NCI-H774 (cell line): ENCODE measurements at places on chromosomes 6 and 20.
A peak's percentile ranks its signal among the peaks of the same experiment; 100 is the strongest.

DNA sequence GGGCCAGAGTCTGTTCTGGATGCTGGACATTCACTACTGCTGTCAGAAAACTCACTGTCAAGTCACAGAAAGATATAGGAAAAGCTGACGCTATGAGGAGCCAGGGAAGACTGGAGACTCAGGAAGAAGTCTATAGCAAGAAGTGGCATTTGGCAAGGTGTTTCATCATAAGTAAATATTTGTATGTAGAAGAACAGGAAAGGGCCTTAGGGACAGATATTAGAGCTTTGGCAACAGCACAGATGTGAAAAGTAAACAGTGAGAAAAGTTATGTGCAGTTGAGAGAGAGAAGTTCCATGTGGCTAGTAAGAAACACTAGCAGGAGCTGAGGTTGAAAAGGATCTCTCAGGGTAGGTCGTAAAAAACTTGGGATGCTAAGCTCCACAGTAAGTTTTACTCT is 868.9 kb downstream of the PHF3 start:
- no peak for DNase-seq

- no peak for DNase-seq
Observed at GRCh38 chr6:16267428-16268263, 29.3 kb downstream of the GMPR start.

GRCh38 chr6:35737413-35738211 is 780 bp downstream of the ARMC12 start:
- DNase-seq, result peak; percentile 40

DNA sequence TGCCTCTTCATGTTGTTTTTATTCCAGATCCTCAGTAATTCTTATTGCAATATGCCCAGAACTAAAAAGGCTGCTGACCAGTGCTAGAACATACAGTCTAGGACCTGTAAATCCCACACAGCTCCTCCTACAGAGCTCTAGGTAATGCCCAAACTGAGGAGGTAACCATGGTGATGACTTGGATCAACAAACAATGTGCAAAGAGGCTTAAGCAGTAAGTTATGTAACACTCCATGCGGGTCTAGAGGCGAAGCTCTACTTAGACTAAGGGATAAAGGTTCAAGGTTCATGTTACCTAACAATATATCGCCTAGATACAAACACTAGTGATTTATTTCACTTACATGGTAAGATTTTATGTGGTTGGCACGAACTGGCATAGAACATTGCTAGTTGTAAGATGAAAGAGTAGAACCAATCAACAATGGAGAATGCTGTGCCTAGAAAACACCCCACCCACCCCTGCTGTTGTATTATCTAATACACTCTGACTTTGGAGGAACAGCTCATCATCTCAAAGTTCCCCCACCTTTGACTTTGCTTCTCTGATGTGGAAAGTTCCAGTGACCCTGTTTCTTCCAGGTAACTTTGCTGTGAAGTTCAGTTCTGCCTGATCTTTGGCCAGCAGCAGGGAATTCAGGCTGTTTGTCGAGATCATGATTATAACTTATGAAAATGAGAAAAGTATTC is 242.4 kb downstream of the ALDH8A1 start:
- peak; percentile 82 for DNase-seq

DNA sequence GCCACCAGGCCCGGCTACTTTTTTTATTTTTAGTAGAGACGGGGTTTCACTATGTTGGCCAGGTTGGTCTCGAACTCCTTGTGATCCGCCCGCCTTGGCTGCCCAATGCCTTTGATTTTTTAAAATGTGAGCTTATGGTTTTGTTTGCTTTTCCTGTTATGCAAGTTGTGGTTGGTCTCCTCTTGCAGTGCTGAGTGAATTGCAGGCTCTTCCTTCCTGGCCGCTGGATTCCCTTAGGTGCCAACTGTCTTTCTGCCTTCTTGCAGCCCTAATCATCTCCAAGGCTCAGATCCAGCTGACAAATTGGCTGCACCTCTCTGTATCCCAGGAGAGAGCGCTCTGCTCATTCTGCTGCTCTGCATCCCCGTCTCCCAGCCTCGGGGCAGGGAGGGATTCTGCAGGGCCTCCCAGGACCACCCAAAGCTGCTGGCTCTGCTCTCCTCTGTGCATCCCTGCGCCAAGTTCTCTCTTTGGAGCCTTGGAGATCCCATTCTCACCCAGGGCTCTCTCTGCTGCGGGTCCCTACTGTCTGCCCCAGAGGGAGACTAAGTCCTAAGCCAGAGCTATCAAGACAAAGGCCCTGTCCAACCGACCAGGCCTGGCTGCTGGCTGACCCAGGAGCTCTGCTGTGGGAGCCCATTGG is 14.1 kb upstream of the EMILIN3 start:
- no peak for DNase-seq

DNA sequence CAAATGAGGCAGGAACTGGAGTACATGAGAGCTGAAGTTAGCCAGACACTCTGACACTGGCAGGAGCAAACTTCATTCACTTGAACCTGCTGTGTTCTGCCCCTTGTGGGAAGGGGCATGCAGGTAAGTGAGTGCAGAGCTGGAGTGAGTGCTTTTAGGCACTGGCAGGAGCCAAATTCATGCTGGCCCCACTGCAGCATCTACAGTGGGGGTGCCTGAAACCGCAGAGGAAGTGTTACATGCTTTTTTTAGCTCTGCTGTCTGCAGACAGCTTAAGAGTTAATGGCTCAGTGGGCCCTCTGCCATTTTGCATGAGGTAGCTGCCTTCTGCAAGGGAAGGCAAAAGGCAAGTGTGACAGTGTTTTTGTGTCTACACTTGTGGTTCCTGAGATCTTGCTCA is 167.9 kb upstream of the SYNCRIP start:
- no peak for DNase-seq

- no peak for DNase-seq
Observed at GRCh38 chr20:47749339-47749738, 35.9 kb downstream of the SULF2 start.

GRCh38 chr20:59412181-59412580 is 111.8 kb downstream of the EDN3 start:
- no peak for DNase-seq

- DNase-seq, result no peak
Observed at GRCh38 chr20:24462460-24463010, 6.9 kb upstream of the SYNDIG1 start.

DNA sequence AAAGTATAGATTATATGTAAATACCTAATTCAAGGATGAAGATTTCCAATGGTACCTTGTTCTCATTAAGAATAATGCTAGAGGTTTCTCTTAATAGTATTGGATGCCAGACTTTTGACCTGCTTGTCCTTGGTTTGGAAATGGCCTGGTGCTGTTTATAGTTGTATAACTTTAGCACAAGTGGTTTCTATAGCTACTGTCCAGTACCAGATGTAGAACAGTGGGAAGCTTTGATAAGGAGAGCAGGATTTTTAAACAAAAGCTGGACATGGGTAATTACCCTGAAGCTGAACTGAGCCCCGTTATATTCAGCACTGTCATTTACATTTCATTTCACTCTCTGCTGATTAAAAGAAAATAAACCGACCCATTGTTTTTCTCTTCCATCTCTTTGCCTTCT is 43.7 kb downstream of the TRMT11 start:
- no peak for DNase-seq

GRCh38 chr6:125310994-125311649 is 9.4 kb upstream of the HDDC2 start:
- DNase-seq, result peak; percentile 81
